ENCODE measurements at places on chromosomes 2 and 18. TPM values are rescaled to one million over a fixed set of nuclear protein-coding genes. Genes with fewer than 3 reads are reported as not detected.

Gene DNAH6
- total RNA-seq, result under 0.01 TPM

Gene PPP4R3B
- 43.8 TPM for total RNA-seq

Gene TRIB2
- 13.9 TPM for total RNA-seq

Gene POTEC
- not detected for total RNA-seq

Gene GAL3ST2
- total RNA-seq, result not detected

Gene C2orf66
- 0.09 TPM for total RNA-seq

Gene CPLX4
- total RNA-seq, result not detected

Gene PCBP1
- 44.0 TPM for total RNA-seq

Gene UGT1A7
- not detected for total RNA-seq

Gene TMEM169
- under 0.01 TPM for total RNA-seq

Gene ZNF532
- total RNA-seq, result 28.3 TPM

Gene FSHR
- not detected for total RNA-seq

Gene ACVR1C
- not detected for total RNA-seq

Gene DDX1
- total RNA-seq, result 90.9 TPM

Gene TFPI
- 294 TPM for total RNA-seq

Gene HS6ST1
- 13.0 TPM for total RNA-seq

Gene DNAH7
- total RNA-seq, result 0.09 TPM

Gene ASPRV1
- total RNA-seq, result 0.09 TPM

Gene PFN4
- total RNA-seq, result 0.18 TPM

Gene RAB27B
- total RNA-seq, result 3.5 TPM

Gene ADGRF3
- total RNA-seq, result under 0.01 TPM

Gene CDH20
- 2.8 TPM for total RNA-seq

Gene CXCR1
- not detected for total RNA-seq

Gene POMC
- 0.66 TPM for total RNA-seq

Gene SETBP1
- total RNA-seq, result 0.38 TPM

Measured in endothelial cell of coronary artery (primary cell).